CMK (cell line): ENCODE measurements at places on chromosomes 3 and 15.

DNA sequence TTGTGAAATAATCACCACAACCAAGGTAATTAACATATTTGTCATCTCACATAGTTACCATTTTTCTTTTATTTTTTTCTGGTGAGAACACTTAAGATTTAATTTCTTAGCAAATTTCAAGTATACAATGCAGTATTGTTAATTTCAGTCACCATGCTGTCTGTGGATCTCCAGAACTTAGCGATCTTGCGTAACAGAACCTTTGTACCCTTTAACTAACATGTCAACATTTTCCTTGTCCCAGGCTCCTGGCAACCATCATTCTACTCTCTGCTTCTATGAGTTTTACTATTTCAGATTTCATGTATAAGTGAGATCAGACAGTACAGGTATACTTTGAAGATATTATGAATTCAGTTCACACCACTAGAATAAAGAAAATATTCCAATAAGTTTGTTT is 154.4 kb downstream of the KCNAB1 start:
- no peak for DNase-seq

GRCh38 chr3:107870096-107870495 is 220.7 kb downstream of the CD47 start:
- DNase-seq = no peak

GRCh38 chr3:1191026-1191425 is 98.2 kb downstream of the CNTN6 start:
- no peak for DNase-seq

DNA sequence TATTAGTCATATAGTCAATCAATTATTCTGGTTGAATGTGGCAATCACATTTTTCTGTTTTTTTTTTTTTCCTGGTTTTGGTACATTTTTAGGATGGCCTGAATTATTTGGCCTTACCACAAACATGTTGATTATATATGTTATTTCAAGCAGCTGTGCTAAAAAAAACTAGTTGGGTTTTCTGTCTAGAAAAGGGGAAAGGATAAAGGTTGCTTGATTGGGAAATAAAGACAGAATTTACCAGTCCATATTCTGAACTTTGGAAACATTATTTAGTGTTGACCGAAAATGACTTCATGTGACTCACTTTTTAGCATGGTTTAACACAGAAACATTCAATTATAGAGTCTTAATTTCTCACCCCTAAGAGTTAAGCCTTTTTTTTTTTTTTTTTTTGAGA is 8.1 kb downstream of the MORF4L1 start:
- no peak for DNase-seq

GRCh38 chr3:184786280-184786941 is 25.6 kb upstream of the VPS8 start:
- DNase-seq = peak; percentile 46

GRCh38 chr3:149243540-149243939 is 21.9 kb upstream of the CP start:
- DNase-seq = no peak
